WERI-Rb-1 (cell line): ENCODE measurements at places on chromosomes 7 and 10.

DNA sequence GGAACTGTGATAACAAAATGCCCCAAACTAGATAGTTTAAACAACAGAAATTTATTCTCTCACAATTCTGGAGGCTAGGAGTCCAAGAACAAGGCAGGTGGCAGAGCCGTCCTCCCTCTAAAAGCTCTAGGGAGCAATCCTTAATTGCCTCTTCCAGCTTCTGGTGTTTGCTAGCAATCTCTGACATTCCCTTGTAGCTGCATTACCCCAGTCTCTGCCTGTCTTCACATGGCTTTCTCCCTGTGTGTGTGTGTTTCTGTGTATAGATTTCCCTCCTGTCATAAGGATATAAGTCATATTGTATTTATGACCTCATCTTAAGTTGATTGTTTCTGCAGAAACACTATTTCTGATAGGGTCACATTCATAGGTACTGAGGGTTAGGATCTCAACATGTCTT, 177.5 kb downstream of the WNT2 start:
- DNase-seq, result no peak

DNA sequence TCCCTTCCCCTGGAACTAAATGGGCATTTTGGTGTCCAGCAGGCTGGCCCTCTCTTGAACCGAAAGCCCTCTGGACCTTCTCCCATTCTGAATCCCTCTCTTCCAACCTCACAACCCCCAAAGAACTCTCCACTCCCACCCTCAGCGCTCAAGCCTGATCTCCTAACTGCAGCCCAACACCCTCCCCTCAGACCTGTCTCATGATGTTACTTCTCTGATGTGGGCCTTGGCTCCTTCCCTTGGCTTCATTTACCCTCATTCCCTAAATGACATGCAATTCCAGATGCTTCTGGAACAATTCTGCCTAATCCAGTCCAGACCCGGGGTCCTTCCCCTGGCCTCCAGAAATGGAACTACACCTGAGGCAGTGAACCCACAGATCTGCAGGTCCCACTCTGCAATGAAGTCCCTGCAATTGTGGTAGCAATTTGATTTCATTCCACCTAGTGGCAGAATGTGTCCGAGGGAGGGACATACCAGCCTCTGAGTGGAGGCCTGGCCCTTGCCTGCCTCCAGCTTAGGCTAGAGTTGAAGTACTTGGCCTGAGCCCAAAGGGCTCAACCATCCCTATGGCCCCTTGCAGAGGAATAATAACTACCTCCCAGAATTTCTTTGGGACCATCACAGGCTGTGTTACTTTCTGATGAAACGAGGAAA, 4.1 kb upstream of the CEP41 start:
- DNase-seq, result no peak

DNA sequence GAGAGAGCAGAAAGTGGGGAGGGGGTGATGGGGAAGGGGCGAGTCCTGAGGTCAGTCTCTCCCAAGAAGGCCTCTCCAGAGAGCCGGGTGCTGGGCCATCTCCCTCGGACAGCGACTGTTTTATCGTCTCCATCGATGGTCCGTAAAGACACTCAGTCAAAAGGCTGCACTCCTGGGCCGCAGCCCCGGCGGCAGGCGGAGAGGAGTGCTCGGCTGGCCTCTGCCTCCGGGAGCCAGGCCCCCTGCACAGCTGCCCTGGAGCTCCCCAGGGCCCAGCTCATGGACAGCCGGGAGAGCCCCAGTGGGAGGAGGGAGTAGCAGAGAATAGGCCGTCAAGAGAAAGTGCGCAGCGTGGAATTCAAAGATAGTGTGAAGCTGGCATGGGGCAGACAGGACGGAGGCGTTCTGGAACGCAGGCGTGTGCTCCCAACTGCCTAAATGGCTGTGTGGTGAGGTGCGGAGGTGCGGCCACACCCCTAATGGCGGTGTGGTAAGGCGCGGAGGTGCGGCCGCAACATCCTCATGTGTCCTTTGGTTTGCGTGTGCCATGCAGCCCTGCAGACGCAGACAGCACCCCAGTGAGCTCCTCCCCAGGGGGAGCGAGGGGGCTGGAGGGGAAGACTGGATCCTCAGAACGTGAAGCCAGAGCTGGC, 477.5 kb upstream of the FOXK1 start:
- no peak for DNase-seq

DNA sequence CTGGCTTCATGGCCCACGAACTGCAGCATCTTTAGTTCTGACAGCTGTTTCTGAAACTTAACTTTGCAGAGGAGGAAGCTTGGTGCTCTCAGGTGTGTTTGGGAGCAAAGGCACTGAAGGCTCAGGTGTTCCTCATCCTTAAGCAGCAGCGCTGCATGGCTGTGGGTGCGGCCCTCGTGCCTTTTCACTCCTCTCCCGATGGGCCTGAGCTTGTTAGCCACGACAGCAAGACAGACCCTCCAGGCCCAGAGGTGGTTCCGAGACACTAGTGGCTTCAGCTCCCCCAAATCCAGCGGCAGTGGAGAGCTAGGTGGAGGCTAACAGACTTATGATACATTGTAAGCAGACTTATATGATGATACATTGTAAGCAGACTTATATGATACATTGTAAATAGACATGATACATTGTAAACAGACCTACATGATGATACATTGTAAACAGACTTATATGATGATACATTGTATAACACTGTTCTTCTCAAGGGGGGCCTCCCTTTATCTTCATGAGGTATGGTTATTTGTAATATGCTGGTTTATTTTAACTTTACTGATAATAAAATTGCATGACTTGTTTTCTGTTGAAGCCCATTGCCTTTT, 14.1 kb downstream of the PFKP start:
- DNase-seq, result no peak

DNA sequence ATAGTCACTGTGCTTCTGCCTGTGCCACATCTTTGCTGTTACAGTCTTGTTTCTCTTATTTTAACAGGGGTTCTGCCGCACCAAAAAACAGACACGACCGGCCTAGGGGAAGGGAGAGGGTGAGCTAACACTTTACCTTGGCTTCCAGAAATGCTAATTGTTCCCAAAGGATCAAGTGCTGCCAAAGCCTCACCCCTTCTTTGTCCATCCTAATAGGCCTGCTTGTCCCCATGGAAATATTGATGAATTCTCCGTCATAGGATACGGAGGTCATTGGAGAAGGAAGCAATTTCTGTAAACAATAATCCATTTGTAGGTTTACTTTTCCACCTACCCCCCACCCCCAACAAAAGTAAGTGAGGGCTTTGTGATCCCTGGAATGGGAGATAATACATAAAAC, 567.3 kb downstream of the KCNMA1 start:
- no peak for DNase-seq
